ENCODE measurements at places on chromosomes 6 and 20. TPM values are rescaled to one million over a fixed set of nuclear protein-coding genes. Genes with fewer than 3 reads are reported as not detected.

PMEPA1 gene
- total RNA-seq: 49.1 TPM

KIFC1 gene
- total RNA-seq: 2.3 TPM

ARID1B gene
- total RNA-seq: 80.4 TPM

SLC17A2 gene
- total RNA-seq: not detected

RNF217 gene
- total RNA-seq: 29.2 TPM

MLIP gene
- 0.20 TPM for total RNA-seq

PSORS1C2 gene
- not detected for total RNA-seq

ZBTB12 gene
- total RNA-seq: 3.5 TPM

MYH7B gene
- total RNA-seq: 1.8 TPM

SLC24A3 gene
- total RNA-seq: 13.1 TPM

LAMA4 gene
- 134 TPM for total RNA-seq

NKAIN2 gene
- not detected for total RNA-seq

ADAM33 gene
- 11.0 TPM for total RNA-seq

COL21A1 gene
- 15.6 TPM for total RNA-seq

HNF4A gene
- total RNA-seq: 0.20 TPM

PLCB4 gene
- 7.9 TPM for total RNA-seq

DNA sequence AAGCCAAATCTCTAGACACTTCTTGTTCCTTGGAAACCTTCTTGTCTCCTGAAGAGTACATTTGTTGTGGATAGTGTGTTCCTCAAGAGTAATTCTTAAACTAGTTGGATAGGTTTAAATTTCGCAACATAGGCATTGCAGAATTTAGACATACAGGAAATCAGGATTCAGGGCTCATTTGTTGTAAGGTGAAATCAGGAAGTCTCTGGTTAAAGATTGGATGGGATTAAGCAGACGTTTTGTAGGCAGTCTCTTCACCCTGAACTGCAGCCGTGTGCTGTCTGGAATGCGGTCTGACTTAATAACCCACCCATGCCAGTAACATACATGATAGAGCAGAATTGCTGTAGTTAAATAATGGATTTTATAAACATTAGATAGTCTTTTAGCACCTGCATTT is 21.7 kb downstream of the HIVEP1 start:
- no peak for DNase-seq

GRCh38 chr20:56691325-56691998 is 62.4 kb downstream of the TFAP2C start:
- DNase-seq: no peak

GRCh38 chr6:106642476-106642875 is 13.1 kb downstream of the QRSL1 start:
- DNase-seq: no peak

- DNase-seq: no peak
Observed at GRCh38 chr6:155244434-155244833, 19.4 kb upstream of the CLDN20 start.

GRCh38 chr6:85458184-85458583 is 8.3 kb downstream of the NT5E start:
- DNase-seq: no peak

DNA sequence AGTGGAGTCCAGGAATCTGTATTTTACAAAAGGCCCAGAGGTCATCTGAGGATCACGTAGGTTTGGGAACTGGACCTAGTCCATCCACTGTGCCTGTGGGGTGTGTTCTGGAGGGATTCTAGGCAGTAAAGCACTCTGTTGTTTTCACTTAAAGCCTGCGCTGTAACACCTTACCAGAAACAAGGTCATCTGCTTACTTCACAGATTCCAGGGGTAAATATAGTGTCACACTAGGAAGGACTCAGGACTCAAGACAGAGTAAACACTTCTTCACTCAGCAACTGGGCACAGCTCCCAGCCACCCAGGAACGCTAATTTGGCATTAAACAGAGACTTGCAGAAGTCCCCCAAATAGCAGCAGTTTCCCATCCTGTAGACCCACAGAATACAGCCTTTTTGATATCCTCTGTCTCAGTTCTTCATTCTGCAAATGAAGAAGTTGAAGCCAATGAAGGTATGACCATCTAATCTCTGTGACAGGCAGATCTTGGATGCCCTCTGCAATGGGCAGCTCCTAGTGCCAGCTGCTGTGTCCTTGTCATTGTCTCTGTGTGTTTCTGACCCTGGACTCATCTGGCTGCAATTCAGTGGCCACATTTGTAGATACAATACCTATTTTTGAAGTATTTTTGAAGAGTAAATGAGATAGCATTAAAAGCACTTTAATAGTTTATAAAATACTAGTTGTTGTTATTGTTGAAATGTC is 129.1 kb downstream of the SLC24A3 start:
- DNase-seq: no peak

DNA sequence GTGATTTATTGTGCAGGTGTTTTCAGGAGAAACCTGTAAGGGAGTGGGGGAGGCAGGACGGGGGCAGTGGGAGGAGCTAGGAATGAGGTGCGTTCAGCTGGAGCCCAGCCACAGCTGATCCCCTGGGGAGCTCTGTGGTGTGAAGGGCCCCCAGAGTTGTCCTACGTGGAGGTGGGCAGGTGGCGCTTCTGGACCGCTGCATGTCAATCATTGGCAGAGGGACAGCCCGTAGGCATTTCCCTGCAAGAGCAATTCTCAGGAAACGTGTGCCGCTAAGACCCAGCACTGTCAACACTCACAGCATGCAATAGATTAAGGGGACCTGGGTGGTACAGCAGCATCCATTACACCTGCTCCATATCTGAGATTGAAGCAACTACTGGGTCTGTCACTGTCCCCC is 88.0 kb downstream of the PRND start:
- DNase-seq: no peak

DNA sequence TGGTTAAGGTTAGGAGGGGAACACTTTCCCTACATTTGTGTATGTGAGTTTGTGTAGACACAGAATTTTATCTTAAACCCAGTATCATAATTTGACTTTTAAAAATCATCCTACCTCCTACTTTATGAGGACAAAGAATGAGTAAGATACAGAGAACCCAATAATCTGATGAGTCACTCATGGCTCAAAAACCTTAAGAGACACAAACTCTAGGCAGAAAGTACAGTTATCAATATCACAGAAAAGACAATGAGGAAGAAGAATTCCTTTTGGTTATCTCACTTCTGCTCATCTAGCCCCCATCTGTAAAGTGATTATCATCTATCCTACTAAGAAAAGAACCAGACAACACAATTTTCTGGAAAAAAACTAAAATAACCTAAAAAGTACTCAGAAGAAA is 87.7 kb downstream of the EPB41L2 start:
- no peak for DNase-seq

DNA sequence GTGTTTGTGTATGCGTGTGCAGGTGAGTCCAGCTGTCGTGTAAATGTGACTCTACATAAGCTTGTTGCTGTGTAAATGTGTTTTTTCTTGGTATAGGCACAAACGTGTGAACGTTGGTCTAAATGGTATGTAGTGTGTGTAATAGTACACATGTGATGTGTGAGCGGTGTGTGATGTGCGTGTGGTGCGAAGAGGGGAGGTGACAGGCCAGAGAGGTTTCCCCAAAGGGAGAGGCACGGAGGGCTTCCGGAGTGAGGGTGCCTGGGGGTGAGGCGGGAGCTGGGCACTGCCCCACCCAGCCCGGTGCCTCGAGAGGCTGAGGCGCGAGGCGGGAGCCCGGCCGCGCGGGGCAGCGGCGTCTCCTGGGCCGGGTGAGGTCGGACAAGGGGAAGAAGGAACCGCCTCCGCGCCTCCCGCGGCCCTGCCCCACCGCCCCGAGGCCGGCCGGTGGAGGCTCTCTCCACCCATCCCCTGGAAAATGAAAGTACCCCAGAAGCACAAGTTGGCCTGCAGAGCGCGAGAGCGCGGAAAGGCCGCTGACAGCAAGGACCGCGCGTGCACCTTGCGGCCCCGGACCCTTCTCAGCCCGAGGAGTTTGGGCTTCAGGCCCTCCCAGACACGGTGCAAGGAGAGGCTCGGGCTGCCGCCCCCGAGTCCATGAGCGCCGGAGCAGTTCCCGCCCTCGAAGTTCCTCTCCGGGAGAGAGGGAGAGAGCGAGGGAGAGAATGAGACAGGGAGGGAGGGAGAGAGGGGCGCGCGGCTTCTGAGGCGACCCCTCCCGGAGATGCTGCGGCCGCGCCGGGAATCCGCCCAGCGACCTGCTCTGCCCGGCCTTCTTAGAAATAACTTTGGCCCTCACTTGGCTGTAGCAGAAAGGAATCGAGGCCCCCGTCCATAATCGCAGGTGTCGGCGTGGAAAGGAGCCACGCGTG is 43.2 kb upstream of the OSTM1 start:
- peak; percentile 79 for DNase-seq

DNA sequence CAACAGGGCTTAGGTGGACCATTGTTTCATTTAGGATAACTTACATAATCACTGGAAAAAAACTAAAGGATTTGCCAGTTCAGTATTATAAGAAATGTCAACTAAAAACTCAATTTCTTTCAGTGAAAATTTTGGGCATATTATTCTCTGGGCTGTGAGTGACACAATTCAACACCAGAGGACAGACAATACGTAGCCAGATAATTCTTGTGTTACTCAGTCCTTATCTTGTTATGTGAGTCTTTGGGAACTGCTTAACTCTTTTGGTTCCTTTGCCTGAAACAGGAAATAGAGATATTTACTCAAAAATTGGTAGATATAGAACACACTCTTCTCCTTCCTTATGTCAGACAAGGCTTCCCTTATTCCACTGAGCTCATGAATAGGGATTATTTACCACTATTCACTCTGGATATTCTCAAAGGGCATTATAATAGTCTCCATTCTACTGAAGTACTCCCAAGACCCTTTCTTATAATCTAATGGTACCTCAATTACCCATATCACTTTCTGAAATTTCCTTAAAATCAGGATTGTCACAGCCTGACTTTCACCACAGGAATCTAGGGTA is 4.9 kb upstream of the BEND6 start:
- DNase-seq: no peak

- no peak for DNase-seq
Observed at GRCh38 chr6:113779656-113780055, 77.5 kb upstream of the MARCKS start.

GRCh38 chr6:106390088-106390487 is 29.6 kb downstream of the CRYBG1 start:
- DNase-seq: no peak

DNA sequence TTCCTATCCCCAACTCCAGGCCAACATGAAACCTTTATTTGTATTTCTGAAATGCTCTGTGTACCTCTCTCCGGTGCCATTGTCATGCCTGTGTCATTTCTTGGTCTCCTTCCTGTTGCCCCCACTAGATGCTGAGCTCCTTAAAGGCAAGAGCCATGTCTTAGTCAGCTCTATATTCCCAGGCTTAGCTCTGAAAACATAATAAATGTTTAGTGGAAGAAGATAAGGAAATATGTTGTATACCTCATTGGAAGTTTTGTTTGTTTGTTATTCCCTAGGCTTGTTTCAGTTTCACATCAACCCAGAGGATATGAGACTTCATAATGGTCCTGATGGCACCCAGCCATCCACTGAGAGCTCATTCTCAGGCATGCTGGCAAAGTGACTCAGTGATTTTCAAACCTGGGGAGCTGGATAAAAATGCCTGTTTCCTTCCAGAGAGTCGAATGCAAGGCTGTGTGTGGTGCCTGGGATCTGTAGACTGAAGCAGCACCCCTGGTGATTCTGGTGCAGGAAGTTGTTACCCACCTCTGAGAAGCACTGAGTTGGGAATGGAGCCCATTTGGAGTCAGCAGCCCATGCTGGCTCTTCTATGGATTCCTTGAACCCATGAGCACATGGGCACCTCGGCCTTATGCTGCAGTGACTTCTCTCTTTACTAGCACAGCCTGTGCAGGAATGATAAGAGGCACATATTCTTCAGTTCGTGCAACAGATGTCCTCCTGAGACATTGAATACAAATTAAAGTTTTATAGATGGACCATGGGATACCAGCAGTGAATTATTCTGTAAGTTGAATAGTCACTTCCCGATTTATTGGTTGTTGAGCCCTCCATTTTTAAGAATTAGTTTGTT is 205.2 kb downstream of the FARS2 start:
- no peak for DNase-seq

DNA sequence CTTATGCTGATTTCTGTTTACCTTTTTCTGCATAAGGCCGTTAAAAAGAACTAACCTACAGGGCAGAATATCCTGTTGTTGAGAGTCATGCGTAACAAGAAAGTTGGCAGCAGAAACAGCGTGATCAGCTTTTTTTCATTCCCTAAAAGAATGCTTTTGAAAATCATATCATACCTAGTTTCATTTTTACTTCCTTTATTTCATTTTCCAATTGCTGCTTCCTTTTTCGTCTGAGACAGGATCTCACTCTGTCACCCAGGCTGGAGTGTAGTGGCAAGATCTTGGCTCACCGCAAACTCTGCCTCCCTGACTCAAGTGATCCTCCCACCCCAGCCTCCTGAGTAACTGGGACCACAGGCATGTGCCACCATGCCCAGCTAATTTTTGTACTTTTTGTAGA is 4.1 kb downstream of the CALHM6 start:
- DNase-seq: no peak

DNA sequence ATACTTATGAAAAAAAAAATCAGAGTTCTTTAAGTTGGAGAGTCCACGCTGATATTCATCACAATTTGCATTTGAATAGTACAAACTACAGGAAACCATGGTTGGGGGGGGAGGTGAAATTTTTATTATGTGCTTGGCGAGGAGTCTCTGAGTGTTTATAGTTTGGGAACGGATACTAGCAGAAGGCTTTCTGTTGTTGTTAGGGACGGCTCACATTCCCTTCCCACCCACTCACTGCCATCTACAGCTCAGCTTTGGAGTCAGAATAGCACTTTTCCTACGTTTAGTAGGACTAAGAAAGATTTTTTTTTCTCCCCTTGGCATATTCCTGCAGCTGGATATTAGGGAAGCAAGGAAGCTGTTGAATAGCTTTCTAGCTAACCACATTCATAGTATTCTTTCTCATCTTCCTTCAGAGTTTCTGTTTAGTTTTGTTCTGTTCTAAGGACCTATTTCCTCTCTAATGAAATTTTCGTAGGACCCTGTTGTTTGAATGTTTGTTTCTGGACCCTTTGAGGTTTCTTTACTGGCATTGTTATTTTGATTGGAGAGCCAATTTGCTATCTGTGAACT is 235.1 kb upstream of the ZNF217 start:
- no peak for DNase-seq

DNA sequence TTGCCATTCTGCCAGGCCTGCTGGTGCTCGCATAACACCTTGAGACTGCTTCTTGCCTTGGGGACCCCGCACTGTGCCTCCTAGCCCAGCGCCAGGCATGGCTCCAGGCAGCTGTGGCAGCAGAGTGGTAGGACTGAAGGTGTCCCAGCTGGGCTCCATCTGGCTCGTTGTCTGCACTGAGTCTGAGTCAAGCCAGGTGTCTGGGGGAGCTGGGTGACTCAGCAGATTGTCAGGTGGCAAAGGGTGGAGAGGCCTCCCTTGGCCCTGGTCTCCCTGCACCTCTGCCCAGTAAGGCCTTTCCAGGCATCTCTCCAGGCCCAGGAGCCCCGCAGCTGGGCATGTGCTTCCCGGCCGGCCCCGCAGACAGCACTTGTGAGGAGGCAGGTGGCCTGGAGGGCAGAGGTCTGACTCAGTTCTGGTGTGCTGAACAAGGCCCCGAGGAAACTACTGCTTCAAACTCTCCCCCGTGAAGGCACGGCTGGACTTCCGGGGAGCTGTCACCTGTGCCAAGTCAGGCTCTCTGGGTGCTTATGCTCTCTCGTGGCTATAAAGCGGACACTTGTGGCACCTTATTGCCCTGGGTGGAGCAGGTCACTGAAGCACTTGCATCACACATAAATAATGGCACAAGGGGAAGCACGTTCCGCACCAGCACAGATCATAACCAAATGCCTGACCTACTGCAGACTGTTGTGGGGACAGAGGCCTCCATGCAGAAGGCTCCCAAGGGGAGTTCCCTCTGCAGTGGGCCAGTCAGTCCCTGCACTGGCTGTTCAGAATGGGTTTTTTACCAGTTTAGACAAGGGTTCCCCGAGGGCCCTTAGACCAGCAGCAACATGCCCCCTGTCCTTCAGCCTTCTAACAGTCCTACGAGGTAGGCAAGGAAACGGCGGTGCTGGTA is 27.5 kb downstream of the FOXC1 start:
- no peak for DNase-seq
